Endodermal cell (in vitro differentiated cells): ENCODE measurements at places on chromosomes 3 and 15.

DNA sequence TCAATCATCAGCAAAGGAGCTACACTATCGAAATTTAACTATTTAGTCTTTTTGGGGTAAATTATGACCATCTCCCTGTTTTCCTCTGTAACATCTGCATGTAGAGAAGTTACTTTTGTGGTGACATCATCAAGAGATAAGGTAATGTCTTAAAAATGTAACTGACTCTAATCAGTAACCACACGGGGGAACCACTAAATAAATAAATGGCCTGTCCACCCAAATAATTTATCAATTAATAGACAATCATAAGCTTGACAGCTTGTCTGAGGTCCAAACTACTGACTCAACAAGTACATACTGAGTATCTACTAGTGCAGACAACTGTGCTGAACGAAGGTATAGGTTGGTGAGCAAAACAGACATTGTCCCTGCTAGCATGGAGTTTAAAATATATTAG, 219.3 kb downstream of the SLC9A9 start:
- no peak overlapping the region for H3K4me3 ChIP-seq
- H3K36me3 ChIP-seq, result no peaks in the 10 kb centered on the region
- H3K27me3 ChIP-seq, result no peaks in the 10 kb centered on the region
- no peaks in the 10 kb centered on the region for H3K4me1 ChIP-seq

- H3K27ac ChIP-seq, result no peak overlapping the region
- peaks cover 38% of the 10 kb centered on the region for H3K36me3 ChIP-seq
- no peak for DNase-seq
- H3K4me1 ChIP-seq, result no peaks in the 10 kb centered on the region
- H3K4me3 ChIP-seq, result no peak overlapping the region
These were observed 5.9 kb downstream of the ABHD10 start for GRCh38 chr3:111984636-111985298.

DNA sequence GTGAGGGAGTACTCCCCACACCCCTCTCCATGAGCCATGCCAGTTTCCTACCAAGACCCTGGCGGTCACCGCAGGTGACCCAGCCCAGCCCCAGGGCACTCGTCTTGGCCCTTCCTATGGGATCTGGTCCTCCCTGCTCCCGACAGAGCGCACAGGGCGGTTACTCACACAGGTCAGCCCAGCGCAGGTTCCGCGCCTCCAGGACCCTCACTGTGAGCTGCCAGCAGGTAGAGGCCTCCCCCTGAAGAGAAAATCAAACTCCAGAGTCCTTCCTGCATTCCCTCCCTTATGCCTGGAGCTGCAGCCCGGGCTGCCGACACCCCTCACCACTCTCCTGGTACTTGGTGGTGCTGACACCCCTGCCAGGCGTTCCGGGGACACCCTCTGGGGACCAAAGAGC, 6.9 kb downstream of the PLA2G4D start:
- H3K27ac ChIP-seq, result no peak overlapping the region
- no peaks in the 10 kb centered on the region for H3K36me3 ChIP-seq
- H3K4me3 ChIP-seq, result no peak overlapping the region
- no peaks in the 10 kb centered on the region for H3K27me3 ChIP-seq

- H3K27me3 ChIP-seq, result no peaks in the 10 kb centered on the region
- peaks cover 3% of the 10 kb centered on the region for H3K36me3 ChIP-seq
- DNase-seq, result peak; percentile 72
- H3K27ac ChIP-seq, result no peak overlapping the region
These were observed 915 bp upstream of the CALML4 start for GRCh38 chr15:68205954-68206539.

DNA sequence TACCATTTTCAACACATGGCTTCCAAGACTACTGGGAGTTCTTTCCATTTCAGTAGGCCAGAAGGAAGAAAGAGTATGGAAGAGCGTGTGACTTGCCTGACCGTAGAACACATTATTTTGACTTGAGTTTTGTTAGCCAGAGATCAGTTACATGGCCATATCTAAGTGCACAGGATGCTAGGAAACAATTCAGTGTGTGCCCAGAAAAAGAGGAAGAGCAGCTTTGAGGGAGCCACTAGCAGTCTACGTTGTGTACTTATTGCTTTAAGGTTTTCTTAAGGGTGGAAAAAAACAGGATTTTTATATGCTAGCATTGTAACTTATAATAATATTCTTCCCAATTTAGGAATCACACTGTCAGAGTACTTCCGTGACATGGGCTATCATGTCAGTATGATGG, 44.1 kb upstream of the GRAMD1C start:
- DNase-seq, result no peak
- no peak overlapping the region for H3K4me3 ChIP-seq
- H3K4me1 ChIP-seq, result no peaks in the 10 kb centered on the region
- H3K27me3 ChIP-seq, result no peaks in the 10 kb centered on the region

GRCh38 chr3:156498307-156498706, 56.6 kb downstream of the SSR3 start:
- no peaks in the 10 kb centered on the region for H3K27me3 ChIP-seq
- H3K27ac ChIP-seq, result no peak overlapping the region
- DNase-seq, result no peak
- H3K36me3 ChIP-seq, result no peaks in the 10 kb centered on the region

DNA sequence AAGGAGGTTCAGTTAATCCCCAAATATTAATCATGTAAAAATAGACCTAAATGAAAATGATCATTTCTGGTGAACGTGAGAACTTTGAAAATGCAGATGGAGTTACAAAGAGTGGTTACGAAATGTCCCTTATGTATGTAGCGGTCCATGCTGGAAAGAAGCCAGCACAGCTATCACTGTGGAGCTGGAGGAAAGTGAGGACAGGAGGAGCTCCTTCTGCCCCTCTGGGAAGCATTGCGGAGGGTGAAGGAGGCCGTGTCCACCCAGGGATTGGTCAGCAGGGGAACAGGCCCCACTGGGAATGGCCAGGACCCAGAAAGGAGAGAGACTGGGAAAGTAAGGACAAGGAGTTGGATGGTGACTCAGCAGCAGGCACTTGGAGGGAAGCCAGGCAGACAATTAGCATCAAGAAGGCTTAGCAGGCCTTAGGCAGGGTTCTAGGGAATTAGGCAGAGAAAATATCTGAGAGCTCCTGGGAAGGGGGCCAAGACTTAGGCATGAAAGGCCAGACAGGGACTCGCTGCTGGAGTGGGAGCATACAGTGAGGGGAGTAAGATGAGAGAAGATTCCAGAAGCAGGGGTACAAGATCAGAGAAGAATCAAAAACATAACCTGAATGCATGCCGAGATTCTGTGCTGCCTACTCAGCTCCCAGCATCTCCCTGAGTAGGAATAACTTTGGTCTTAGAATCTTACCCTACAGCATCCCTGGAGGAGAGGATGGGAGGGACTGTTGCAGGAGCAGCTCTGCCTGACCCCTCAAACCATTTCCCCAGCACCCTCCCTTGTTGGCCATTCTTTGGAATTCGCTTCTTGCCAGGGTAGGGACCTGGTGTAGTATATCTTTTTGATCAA, 171.0 kb upstream of the UMPS start:
- H3K27me3 ChIP-seq, result peaks cover 37% of the 10 kb centered on the region
- DNase-seq, result peak; percentile 66
- H3K4me3 ChIP-seq, result no peak overlapping the region
- peaks cover 6% of the 10 kb centered on the region for H3K4me1 ChIP-seq
- H3K27ac ChIP-seq, result no peak overlapping the region
- H3K36me3 ChIP-seq, result no peaks in the 10 kb centered on the region

DNA sequence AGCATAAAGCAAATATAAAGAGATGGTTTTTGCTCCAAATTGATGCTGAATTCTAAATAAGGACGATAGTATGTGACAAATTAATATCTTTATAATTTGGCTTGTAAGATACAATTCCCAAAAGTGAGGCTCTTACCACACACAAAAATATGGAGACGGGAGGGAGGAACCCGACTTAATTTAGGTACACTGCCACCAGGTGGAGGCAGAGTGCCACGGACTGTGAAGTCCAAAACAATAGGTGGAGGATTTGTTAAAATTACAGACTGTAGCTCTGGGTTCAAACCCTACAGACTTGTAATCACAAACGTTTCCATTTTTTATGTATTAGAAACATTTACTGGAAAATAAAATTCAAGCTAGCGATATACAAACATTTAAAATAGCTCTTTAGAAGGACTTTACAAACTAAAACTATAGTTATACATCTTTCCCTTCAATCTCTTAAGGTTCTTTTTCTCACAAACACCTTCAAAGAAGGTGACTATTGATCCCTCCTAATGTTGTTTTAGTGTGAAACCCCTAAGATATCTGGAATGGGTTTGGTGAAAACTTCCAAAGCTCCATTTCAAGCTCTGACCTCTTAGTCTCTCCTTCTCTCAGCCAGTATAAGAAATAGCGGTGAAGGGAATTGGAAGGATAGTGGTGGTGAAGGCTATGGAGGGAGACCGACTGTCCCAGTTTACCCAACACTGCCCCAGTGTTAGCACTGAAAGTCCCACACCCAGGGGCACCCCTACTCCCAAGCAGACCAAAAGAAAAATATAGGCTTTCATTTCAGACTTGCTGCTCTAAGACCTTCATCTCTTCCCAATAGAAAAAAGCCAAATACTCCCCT, 89.7 kb downstream of the AQP9 start:
- no peak overlapping the region for H3K27ac ChIP-seq
- no peaks in the 10 kb centered on the region for H3K36me3 ChIP-seq

- H3K4me3 ChIP-seq, result no peak overlapping the region
- DNase-seq, result no peak
- peaks cover 5% of the 10 kb centered on the region for H3K4me1 ChIP-seq
- H3K27ac ChIP-seq, result no peak overlapping the region
These were observed 103.7 kb downstream of the AQP9 start for GRCh38 chr15:58241872-58242271.

DNA sequence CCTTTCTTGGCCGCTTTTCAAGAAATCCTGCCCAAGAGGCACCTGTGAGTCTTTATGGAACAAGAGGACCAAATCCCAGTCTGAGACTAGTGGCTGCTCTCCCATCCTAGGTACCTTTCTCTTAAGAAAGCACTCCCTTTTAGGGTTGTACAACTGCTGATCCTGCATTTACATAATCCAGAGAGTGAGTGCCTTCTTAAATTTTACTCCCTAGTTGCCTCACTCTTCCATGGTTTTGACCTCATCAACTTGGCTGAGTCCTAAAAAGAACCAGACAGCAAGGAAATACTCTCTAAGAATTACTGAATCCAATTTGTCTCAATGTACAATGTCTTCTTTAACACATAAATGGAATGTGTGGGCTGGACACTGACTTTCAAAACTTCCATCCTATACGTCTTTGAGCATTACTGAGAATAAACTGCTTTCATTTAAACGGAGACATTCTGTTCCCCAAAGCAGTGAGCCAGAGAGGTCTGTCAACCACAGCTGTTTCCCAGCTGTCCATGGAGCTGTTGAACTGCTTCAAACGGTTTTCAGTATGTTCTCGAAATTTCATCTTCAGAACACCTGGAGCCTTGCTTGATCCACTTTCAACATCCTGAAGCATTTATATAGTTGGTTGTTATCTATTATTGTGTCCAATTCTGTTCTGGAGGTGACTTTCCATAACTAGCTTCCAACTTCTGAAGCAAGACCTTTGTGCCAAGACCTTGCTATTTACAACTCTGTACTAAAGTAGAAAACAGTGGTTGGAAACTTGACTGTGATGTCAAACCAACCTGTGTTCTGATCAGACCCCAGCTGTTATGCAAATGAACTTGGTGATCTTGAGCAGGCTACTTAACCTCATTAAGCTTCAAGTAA, 179.1 kb downstream of the SLC9A9 start:
- H3K36me3 ChIP-seq, result no peaks in the 10 kb centered on the region
- no peak for DNase-seq
- no peaks in the 10 kb centered on the region for H3K27me3 ChIP-seq
- H3K4me3 ChIP-seq, result no peak overlapping the region
- no peaks in the 10 kb centered on the region for H3K4me1 ChIP-seq

- DNase-seq, result no peak
- H3K27me3 ChIP-seq, result no peaks in the 10 kb centered on the region
- H3K4me3 ChIP-seq, result no peak overlapping the region
- no peak overlapping the region for H3K27ac ChIP-seq
- no peaks in the 10 kb centered on the region for H3K4me1 ChIP-seq
These were observed 33.1 kb downstream of the PTX3 start for GRCh38 chr3:157469561-157470294.

- H3K27ac ChIP-seq, result no peak overlapping the region
- no peaks in the 10 kb centered on the region for H3K27me3 ChIP-seq
- DNase-seq, result no peak
- no peaks in the 10 kb centered on the region for H3K36me3 ChIP-seq
- no peak overlapping the region for H3K4me3 ChIP-seq
These were observed 241.0 kb downstream of the NSUN3 start for GRCh38 chr3:94303897-94304296.

- H3K4me1 ChIP-seq, result peaks cover 18% of the 10 kb centered on the region
- H3K36me3 ChIP-seq, result no peaks in the 10 kb centered on the region
- no peak overlapping the region for H3K27ac ChIP-seq
- no peaks in the 10 kb centered on the region for H3K27me3 ChIP-seq
- no peak overlapping the region for H3K4me3 ChIP-seq
These were observed 116.1 kb upstream of the SLC7A14 start for GRCh38 chr3:170701696-170702678.

DNA sequence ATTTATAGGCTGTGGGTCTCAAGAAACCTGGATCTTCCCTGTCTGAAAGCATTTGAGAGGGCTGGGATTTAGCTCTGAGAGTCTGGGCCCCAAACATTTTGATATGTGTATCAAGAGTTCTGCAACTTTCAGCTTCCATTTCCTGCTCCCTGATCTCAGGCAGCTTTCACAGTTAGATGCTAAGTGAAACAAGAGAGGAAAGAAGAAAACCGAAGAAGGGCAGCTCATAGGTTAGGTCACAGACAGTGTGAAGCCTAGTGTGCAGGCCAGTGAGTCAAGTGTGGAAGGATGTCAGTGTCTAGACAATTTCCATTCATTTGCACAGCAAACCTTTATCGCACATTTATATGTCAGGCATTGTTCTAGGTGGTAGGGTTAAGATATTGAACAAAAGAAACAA, 173.6 kb upstream of the PROK2 start:
- H3K4me3 ChIP-seq, result no peak overlapping the region
- H3K4me1 ChIP-seq, result peaks cover 3% of the 10 kb centered on the region
- no peak for DNase-seq
- no peak overlapping the region for H3K27ac ChIP-seq
- H3K27me3 ChIP-seq, result no peaks in the 10 kb centered on the region

DNA sequence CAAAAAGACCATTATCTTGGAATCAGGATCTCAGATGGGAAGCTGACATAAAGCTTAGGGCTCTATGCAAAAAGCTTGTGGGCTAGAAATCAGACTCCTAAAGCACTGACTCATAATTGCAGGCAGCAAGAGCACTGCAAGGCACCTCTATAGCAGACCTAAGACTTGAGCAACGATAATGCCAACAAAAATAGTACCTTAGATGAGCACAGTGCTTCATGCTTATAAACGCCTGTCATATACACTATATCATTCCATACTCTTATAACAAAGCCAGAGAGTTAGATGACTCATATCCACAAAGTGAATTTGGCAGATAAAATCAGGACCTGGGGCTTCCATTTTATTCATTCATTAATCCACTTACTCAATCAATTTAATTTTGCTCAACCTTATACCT, 560.8 kb downstream of the MCTP2 start:
- DNase-seq, result no peak
- no peaks in the 10 kb centered on the region for H3K4me1 ChIP-seq
- no peaks in the 10 kb centered on the region for H3K27me3 ChIP-seq
- H3K36me3 ChIP-seq, result no peaks in the 10 kb centered on the region
- H3K4me3 ChIP-seq, result no peak overlapping the region
